ENCODE measurements at places on chromosomes 3 and 15.

DNA sequence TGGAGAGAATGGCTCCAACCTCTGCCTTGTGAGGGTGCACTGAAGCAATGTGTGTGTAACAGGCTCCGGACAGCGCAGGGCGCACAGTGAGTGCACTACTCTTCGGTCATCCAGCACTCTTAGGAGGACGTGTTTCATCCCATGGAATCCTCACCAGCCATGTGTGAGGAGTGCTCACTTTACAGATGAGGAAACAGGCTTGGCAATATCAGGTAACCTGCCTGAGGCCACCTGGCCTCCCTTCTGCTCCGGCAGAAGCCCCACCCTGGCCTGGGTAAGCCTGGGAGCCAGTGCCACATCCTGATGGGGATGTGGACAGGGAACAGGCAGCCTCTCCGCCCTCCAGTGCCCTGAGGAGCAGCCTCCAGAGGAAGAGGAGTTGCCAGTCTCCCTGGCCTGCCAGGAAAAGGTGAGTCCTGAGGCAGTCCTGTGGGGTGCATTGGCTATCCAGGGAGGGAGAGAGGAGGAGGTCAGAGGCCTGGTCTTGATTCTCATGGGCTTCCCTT lies 39.4 kb upstream of the LIMD1 start:
- DNase-seq, result no peak

- DNase-seq, result no peak
These were observed 608 bp upstream of the PPCDC start for GRCh38 chr15:75022783-75023180.

DNA sequence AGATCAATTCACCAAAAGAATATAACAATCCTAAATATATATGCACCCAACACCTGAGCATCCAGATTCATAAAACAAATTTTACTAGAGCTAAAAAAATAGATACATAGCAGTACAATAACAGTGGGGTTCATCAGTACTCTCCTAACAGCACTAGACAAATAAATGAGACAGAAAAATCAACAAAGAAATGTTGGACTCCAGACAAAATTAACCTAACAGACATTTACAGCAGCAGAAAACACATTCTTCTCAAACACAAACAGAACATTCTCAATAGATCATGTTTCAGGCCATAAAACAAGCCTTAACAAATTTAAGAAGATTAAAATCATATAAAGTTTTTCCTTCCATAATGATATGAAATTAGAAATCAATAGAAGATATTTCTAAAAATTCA lies 124.8 kb upstream of the NECTIN3 start:
- DNase-seq, result no peak

DNA sequence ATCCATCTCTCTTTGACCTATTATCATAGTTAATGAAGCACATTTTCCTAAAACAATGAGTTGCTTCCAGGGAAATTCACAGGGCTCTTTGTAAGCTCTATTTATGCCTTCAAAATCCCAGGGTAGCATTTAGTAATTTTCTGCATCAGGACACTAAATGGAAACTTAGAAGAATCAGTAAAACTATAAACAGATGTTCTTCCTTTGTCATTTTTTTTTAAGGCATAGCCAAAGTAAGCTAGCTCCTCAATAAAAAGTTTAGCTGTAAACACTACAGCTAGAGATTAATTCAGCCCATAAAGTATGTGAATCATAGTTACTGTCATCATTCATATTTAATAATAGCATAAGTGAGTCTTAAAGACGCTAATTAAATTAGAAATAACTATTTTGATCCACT lies 79.3 kb downstream of the RPL22L1 start:
- no peak for DNase-seq

GRCh38 chr3:81419228-81419627 lies 342.2 kb downstream of the GBE1 start:
- no peak for DNase-seq

DNA sequence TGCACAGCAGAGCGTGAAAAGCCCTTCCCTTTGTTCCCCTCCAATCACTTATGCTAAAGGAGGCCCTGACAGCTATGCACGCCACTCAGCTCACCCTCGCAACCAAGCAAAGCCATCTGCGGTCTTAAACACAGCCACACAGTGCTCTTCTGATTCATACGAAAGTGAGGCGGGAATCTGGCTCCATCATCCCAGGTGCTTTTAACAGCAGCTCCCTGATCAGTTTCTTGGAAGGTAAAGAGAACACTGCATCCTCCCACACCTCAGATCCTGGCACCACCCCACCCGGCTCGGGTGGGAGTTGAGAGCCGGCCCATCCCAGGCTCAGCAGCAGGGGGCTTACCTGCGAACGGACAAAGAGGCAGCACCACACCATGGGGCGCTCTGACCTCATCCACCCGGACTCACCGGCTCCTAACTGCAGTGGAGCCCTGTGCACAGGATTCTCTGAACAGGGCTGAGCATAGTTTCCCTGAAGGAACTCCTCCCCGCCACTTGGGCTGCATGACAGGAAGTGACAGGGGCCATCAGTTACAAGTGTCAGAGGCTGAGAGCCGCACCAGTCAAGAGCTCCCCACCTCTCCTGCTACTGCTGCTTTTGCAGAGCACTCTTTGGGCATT lies 114.3 kb upstream of the ARHGEF3 start:
- no peak for DNase-seq

DNA sequence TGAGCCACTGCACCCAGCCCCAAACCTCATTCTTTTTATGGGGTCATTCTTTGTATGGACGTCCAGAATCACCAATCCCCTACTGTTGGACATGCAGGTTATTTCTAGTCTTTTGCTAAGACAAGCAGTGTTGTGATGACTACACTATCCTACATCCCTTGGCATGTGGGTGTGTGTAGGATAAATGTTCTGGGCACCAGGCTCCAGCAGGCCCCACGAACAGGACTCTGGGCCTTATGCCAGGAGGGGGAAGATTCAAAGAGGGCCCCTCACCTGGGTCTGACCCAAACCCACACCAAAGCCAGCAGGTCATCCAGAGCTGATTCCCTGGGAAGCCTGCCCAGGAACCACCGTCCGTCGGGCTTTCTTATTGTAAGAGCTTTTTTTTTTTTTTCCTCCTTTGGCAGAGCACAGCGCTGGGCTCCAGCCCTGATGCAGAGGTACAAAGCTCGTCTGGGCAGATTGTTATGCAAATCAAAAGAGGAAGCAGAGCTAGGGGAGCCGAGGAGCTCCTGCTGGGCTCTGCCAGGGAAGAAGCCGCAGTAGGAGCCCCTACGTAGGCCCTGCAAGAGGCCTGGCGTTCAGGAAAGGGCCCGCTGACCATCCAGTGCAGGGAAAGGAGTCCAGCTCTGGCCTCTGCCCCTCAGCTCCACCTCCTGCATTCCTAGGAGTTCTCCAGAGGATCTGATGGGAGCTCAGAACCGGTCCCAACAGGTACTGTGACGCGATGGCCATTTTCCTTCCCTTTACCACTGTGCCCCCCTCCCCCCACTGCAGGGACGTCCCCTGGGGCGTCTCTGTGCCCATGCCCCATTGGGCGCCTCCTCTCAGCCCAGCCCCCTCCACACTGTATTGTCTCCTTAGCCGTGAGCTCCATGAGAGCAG lies 29.0 kb upstream of the FURIN start:
- DNase-seq, result no peak

DNA sequence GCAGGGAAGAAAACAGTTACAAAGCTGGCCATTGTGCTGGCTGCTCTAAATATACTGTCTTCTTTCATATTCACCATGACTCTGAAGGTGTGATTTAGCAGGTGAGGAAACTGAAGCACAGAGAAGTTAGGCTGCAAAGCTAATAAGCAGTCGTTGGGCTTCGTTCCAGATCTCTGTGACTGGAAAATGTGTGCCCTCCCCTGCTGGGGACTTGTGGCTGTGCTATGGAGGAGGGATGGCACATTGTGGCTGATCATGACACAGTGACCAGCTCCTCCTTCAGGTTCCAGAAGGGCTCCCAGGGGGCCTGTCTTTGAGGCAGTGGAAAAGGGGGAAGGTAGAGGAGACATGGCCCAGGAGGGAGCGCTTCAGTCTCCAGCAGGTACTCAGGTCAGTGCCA lies 19.2 kb downstream of the PXK start:
- DNase-seq, result no peak

DNA sequence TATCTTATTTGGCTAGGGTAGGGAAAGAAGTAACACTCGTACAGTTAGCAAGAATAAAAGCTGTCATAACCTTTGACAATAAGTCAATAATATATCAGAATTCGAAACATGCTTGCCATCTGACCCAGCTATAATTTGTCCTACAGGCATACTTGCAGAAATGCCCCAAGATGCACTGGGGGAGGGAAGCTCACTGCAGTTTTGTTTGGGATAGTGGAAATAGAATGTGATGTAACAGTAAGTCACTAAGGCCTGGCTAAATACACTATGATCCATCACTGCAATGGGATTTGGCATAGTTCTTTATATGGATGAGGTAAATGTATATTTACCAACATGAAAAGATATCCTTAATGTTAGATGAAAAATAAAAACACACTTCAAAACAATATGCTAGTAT lies 25.5 kb upstream of the TMOD3 start:
- DNase-seq, result no peak

DNA sequence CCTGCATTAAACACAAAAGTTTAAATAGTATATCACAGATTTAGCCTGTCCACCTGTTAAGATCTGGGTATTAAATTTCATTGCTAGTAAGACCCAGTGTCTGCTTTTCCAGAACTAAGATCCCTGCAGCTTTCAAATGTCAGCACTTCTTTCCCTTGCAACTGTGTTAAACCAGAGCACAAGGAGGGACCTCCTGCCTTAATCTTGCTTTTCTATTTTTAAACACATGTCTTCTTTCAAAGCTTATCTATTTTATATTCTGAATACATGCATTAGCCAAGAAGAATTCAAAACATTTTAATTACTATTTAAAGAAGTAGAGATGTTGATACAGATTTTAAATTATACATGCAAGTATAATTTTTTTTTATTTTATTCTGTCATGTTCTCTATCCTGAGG lies 315.1 kb downstream of the ARPP21 start:
- no peak for DNase-seq

DNA sequence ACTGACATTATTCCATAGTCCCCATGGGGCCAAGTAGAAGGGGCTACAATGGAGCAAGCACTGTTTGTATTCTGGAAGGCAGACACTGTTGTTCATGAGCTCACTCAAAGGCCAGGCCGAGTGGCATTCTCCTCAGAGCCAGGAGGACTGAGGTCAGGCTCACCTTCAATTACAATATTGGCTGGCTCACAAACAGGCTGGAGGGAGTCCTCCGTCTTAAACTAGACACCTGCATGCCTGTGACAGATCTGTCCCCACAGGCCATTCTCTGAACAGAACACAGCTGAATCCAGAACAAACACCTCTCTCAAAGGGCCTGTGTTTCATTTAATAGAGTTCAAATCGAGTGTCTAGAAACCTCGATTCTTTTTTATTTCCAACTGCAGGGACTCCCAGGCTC lies 347.4 kb upstream of the PPP2R3A start:
- no peak for DNase-seq

GRCh38 chr3:65351753-65352152 lies 664.0 kb upstream of the ADAMTS9 start:
- no peak for DNase-seq

- no peak for DNase-seq
These were observed 9.1 kb upstream of the HPS3 start for GRCh38 chr3:149120051-149120972.

DNA sequence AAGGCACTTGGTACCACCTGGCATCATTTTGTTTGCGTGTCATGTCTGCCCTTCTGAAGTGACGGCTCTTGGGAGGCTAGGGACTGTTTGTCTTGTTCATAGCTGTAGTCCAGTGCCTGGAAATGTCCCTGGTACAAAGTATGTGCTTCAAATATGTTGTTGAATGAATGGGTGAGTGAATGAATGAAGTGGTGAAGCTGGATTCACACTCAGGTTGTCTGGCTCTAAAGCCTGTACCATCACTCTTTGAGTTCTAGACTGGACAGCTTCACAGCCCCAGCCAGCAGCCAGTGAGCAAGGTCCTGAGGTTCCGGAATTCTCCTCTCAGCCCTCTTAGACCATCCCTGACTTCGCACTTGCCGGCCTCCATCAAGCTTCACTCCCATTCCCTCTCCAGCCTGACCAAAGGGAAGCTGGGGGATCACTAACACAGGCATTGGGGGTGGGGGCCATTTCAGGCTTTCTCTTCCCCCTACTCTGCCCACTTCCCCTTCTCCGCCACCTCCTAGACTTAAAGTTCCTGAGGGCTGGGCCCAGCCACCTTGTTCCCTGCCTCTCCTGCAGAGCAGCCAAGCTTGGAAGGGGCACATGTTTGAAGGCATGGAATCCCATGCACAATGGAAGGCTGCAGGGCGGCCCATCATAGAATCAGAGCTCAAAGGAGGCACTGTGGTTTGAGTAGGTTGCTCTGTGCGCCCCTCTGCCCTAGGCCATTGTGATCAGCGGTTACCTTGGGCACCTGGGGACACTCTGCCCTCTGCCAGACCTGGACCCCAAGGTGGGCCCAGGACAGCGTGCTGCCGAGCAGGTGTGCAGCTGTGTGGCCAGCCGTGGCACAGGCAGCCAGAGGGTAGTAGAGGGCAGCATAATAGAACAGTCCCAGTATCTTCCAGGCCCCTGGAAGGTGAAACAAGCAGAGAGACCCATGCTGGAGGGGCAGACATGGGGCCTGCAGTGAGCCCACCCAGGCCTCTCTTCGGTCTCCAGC lies 7.7 kb downstream of the STRA6 start:
- DNase-seq, result no peak

- DNase-seq, result no peak
These were observed 74.4 kb upstream of the PPP2R3A start for GRCh38 chr3:135891121-135891520.

GRCh38 chr3:46632792-46633191 lies 20.5 kb downstream of the FAM240A start:
- no peak for DNase-seq

DNA sequence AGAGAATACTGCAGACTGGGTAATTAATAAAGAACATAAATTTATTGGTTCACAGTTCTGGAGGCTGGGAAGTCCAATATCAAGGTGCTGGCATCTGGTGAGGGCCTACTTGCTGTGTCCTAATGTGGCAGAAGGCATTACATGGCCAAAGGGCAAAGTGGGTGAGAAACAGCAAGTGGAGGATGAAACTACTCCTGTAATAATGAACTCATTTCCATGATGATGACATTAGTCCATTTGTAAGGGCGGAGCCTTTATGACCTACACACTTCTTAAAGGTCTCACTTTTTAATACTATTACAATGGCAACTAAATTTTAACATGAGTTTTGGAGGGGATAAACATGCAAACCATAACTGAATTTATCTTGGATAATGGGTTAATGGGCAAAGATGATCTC lies 139.6 kb upstream of the SGO1 start:
- no peak for DNase-seq

- DNase-seq, result peak; percentile 16
These were observed 1.2 kb downstream of the ERC2 start for GRCh38 chr3:56467108-56467507.

- DNase-seq, result no peak
These were observed 39.6 kb downstream of the TMOD3 start for GRCh38 chr15:51869060-51869421.

DNA sequence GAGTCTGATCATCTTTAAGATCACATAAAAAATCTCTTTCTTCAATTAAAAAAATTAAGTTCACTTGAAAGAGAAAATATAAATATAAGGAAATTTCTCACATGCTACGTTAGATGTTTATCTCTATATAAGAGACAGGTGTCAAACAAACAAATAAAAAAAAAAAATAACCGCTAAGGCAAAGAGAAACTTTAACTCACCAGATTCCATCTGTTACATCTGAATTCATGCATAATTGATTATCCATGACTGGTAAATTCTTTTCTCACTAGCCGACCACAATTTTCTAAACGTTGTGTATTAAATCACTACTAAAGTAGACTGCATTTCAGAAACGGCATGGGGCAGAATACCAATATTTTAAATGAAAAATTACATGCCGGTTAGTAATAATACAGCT lies 9.6 kb upstream of the SATB1 start:
- no peak for DNase-seq
